Activated CD8-positive, alpha-beta memory T cell treated with anti-CD3 and anti-CD28 coated beads, Interleukin-2, amount 50 U/mL, for 4 hours (primary cell): ENCODE measurements at places on chromosomes 13 and 19.

DNA sequence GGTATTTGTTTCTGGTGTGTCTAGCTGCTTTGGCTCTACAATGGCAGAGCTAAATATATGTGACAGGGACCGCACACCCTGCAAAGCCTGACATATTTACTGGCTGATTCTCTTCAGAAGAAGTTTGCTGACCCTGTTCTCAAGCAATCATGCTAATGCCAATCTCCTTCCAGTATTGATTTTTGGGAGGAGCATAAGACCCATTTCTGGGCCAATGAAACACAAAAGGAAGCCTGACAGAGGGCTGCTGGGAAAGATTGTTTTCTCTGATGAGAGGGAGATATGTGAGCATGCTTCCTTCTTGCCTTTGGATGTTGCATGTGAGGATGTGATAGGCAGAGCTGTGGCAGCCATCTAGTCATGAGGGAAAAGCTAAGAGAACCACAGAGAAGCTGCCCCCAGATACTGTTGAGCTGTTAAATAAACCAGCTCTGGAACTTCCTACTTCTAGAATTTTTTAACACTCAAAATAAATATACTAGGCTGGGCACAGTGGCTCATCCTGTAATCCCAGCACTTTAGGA, 31.4 kb upstream of the TPTE2 start:
- no peak for DNase-seq

DNA sequence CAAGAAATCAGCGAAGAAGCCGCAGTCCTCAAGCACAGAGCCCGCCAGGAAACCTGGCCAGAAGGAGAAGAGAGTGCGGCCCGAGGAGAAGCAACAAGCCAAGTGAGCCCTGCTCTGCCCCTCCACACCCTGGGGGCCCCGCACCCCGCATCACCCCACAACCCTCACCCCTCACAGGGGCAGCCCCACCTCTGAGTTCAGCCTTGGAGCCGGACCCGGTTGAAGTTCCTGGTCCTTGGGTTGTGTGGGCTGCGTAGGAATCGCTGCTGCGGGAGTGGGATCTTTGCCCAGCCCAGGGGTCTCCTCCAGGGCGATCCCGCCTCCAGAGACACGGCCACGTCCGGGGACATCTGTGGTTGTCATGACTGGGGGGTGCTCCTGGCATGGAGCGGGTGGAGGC, 22.0 kb downstream of the PLIN4 start:
- no peak for DNase-seq

- no peak for DNase-seq
Measured at GRCh38 chr19:47434088-47434487, 14.8 kb upstream of the MEIS3 start.

DNA sequence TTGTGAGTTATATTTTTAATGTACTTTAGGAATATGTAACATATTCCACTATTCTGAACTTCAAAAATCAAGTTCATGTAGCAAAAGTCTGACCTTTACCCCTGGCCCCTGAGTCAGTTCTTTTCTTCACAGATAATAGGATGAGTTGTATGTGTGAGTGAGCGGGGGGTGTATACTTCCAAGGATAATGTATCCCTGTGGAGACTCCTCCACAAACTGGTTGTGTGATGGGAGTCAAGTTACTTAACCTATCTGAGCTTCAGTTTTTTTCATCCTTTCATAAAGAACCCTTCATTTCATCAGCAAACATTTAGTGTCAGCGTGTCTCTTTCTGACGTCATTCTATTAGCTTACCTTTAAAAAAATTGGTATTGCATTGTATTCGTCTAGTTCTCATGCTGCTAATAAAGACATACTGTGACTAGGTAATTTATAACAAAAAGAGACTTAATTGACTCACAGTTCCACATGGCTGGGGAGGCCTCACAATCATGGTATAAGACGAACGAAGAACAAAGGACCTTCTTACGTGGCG, 288.1 kb upstream of the GPC6 start:
- no peak for DNase-seq

GRCh38 chr19:4676955-4677731, 7.0 kb upstream of the MYDGF start:
- DNase-seq, result no peak

DNA sequence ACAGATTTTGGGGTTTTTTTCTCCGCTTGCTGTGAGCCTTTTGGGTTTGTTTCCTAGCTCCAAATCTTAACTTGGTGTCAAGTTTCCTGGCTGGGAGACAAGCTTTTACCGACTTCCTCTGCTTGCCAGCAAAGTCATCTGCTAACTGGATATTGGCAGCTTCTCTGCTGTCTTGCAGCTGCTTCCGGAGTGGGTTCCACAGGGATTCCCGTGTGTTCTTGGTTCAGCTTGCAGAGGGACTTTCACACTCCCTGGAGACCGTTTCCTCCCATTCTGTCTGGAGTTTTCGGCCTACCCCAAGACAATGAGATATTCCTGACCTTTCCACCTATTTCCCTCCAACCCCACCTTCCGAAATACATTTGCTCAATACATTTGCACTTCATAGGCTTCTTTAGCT, 2.2 kb upstream of the COLGALT1 start:
- no peak for DNase-seq

DNA sequence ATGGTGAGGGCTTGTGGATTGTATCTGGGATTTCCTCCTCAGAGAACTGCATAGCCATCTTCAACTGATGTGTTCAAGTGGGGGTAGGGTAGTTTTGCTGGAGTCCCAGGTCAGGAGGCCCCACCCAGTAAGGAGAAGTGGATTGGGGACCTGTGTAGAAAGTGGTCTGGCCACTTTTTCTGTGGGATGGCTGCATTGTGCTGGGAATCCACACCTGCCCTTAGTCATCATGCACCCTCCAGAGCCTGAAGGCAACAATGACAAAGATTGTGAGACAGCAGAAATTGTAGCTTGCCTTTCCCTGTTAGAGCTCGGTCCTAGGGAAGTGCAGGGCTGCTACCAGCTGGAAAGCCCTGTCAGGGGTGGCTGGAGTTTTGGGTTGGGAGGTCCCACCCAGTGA, 255.4 kb downstream of the NDFIP2 start:
- DNase-seq, result no peak

- DNase-seq, result no peak
Measured at GRCh38 chr19:6229216-6229913, 50.4 kb downstream of the MLLT1 start.
